ENCODE measurements at places on chromosomes 3 and 15.

DNA sequence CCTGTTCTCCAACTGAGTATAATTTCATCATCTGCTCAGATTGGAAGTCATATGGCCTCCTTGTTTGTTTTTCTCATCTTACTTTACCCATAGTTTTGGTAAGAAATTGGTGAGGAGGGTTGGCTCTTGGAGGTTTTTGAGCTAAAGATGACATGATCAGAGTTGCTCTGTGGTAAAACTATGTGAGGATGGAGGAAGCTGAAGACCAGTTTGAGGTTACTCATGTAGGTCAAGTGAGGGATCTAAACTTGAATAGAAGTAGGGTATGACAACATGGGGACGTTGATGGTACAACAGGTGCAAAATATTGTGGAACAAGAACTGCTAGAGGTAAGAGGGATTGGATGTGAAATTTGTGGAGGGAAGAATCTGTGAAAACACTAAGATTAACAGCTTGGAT, 87.7 kb upstream of the NEO1 start:
- no peaks in the 10 kb centered on the region for H3K27me3 ChIP-seq
- H3K4me3 ChIP-seq: no peak overlapping the region
- no peaks in the 10 kb centered on the region for H3K36me3 ChIP-seq
- no peak overlapping the region for H3K27ac ChIP-seq
- DNase-seq: no peak

DNA sequence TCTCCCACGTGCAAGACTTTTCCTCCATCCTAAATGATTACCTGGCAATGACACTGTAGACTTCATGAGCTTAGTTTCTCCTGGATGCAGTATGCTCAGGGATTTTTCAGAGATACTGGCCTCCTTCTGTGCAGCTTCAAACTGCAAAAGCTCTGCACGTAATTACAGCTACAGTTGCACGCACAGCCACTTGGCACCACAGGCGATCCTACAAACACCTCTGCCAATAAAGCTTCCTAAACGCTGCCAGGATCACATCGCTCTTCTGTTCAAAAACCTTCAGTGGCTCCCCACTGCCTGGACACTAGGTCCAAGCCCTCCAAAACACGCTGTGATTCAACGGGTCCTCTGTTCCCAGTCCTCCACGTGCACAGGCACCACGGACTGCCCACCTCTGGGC, 49.5 kb downstream of the NUP210 start:
- H3K4me3 ChIP-seq: no peak overlapping the region
- peaks cover 4% of the 10 kb centered on the region for H3K36me3 ChIP-seq
- DNase-seq: no peak

- peaks cover 7% of the 10 kb centered on the region for H3K27me3 ChIP-seq
- H3K27ac ChIP-seq: no peak overlapping the region
- DNase-seq: no peak
- H3K4me3 ChIP-seq: no peak overlapping the region
- no peaks in the 10 kb centered on the region for H3K4me1 ChIP-seq
Measured at GRCh38 chr3:114206342-114206741, 27.5 kb upstream of the DRD3 start.

- peaks cover 28% of the 10 kb centered on the region for H3K36me3 ChIP-seq
- H3K27ac ChIP-seq: no peak overlapping the region
- DNase-seq: no peak
- peaks cover 39% of the 10 kb centered on the region for H3K4me1 ChIP-seq
- no peaks in the 10 kb centered on the region for H3K27me3 ChIP-seq
Measured at GRCh38 chr3:149560001-149560400, 85.5 kb downstream of the TM4SF4 start.

DNA sequence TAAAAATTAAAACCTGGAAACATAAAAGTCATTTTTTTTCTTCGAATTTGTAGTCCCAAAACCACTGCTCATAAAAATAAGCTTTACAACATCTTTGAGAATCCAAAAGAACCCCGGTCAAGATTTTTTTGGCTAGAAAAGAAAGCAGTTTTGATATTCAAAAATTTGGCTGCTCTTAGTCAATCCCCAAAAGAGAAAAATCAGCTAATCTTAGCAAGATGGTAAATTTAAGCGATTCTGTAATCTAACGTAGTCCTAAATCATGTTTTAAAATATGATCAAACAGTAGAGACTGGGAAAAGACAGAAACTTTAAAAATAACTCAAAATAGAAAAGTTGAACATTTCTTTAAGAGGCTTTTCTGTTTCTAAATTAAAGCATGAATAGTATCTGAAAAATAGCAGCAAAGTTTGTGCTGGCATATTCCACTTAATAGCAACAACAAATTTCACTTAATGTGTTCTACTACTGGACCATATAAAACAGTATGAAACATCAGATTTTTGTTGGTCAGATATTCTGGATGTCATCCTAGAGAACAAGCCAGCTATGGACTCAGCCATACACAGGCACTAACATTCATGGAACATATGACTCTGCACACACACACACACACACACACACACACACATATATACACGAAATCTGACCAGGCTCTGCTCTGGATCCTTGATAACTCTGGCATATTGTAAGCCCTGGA, 19.1 kb upstream of the NR2F2 start:
- H3K27me3 ChIP-seq: peaks cover 6% of the 10 kb centered on the region
- H3K36me3 ChIP-seq: peaks cover under 1% of the 10 kb centered on the region
- H3K4me1 ChIP-seq: peaks cover 45% of the 10 kb centered on the region
- DNase-seq: no peak

DNA sequence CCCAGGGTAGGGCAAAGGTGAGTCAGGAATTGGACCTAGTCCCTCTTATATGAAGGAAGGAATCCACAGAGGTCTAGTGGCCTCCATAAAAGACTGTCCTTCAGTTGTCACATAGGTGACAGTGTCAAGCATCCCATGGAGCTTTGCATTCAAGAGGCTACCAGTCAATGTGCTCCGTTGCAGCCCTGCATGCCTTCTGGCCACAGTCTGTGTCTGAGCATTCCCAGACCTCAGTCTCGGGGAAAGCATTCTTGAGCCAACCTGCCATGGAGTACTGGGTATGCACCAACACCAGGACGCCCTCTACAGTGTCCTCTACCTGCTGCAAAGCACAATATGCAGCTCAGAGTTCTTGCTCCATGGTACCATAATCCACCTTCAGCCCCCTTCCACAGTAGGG, 46.7 kb upstream of the VGLL3 start:
- H3K27ac ChIP-seq: no peak overlapping the region
- no peak for DNase-seq
- no peak overlapping the region for H3K4me3 ChIP-seq
- no peaks in the 10 kb centered on the region for H3K36me3 ChIP-seq
- no peaks in the 10 kb centered on the region for H3K27me3 ChIP-seq

DNA sequence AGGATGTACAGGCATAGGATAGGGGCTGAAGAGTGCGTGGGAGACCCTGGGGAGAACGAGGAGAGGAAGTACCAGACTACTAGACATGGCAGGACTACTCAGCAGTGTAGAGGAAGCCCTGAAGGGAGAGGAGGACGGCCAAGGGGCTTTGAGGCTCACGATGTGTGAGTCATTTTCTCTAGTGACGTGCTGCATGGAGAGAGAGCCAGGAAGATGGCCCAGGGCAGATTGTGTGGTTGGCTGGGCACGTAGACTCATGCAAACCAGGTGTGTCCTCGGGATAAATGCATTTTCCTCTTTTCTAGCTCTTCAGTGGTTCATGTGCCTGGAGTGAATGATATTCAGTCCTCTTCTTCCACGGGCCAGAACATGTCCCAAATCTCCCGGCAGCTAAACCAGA, 115.0 kb upstream of the ABHD17C start:
- peaks cover 6% of the 10 kb centered on the region for H3K36me3 ChIP-seq
- no peak for DNase-seq
- peaks cover 15% of the 10 kb centered on the region for H3K4me1 ChIP-seq
- peak overlapping the region; percentile 25 for H3K4me3 ChIP-seq
- H3K27ac ChIP-seq: peak overlapping the region; percentile 39
- no peaks in the 10 kb centered on the region for H3K27me3 ChIP-seq

Data from type B pancreatic cell (in vitro differentiated cells).